Endothelial cell (in vitro differentiated cells): ENCODE measurements at places on chromosomes 6 and 20.

DNA sequence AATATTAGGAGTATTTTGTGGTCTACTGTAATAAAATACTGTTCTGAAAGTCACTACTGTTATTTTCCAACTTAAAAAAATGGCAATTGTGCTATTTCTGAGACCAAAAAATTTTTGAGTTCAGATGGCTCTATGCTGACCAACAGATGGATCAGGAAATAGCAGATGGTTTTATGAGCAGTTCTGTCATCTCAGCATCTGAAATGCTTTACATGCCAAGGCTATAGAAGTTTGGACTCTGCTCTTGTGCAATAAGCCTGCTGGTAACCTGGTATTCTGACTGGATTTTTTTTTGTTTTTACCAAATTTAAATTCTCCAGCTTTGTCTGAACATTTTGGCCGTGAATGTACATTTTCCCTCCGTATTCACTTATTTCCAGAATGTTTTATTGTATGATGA lies 1127.5 kb downstream of the GRIK2 start:
- no peak for DNase-seq

DNA sequence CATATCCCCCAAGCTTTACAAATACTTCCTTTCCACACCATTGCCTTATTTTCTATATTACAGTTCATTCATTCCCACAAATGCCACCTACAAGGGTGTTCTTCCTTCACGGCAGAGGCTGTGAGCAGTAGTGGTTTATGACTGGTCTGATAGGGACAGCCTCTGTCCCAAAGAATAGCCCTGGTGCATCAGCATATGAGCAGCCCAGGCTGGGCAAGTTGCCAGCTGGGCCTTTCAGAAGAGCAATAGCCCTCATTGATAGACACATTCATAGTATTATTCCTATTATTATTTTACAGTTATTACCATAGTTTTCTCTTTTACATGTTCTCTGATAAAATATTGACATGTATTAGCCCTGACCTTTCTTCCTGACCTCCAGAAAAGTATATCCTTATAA lies 149.9 kb downstream of the MMS22L start:
- DNase-seq = no peak

DNA sequence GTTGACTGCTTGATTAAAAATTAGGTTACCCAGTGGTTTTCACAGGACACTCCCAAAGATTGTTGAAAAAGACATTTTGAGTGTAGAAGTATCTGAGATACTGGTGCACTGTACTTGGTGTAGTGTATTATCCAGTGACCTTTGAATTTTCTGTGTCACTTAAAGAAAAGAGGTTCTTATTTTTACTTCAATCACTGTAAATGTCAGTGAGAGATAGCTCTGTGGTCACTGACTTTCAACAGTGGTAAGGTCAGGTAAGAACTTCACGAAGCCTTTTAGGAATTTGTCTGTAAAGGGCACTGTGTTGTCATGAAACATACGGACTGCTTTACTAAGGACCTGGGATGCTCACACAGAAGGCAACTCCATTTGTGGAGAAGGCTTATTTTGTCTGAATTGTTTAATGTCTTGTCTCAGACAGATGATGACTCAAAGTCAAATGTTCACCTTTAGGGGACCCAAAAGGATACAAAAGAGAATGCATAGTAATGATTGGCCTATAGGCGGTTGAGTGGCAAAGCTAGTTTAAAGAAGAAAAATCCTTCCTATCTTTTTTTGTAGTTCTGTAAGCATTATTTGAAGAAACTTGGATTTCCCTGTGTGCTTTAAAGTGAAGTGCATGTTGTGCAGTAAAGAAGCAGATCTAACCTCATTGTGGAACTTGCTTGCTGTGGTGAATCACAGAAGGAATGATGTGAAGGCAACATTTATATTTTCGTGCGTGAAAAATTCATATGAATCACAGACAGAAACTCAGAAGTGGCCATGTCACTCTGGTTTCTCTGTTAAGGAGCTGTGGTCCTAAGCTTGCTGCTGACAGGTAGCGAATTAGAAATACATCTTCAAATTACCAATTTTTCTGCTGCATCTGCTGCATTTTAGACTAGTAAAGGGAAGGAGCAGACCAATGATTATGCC lies 47.3 kb downstream of the ZFAND3 start:
- DNase-seq = no peak

GRCh38 chr6:92274588-92274987 lies 1144.8 kb downstream of the EPHA7 start:
- DNase-seq = no peak

- DNase-seq = no peak
Measured at GRCh38 chr6:69232008-69232407, 564.8 kb downstream of the LMBRD1 start.

DNA sequence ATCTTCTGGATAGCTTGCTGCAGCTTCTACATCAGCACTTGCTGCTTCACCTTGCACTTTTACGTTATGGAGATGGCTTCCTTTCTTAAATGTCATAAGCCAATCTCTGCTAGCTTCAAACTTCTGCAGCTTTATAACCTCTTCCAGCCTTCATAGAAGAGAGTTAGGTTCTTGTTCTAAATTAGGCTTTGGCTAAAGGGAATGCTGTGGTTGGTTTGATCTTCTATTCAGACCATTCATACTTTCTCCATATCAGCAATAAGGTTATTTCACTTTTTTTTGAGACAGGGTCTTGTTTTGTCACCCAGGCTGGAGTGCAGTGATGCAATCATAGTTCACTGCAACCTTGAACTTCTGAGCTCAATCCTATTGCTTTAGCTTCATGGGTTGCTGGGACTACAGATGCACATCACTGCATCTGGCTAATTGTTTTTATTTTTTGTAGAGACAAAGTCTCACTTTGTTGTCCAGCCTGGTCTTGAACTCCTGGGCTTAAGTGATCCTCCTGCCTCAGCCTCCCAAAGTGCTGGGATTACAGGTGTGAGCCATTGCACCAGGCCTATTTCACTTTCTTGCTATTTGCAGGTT lies 12.2 kb upstream of the CST3 start:
- DNase-seq = no peak

GRCh38 chr20:53804920-53805894 lies 211.6 kb upstream of the ZNF217 start:
- no peak for DNase-seq

DNA sequence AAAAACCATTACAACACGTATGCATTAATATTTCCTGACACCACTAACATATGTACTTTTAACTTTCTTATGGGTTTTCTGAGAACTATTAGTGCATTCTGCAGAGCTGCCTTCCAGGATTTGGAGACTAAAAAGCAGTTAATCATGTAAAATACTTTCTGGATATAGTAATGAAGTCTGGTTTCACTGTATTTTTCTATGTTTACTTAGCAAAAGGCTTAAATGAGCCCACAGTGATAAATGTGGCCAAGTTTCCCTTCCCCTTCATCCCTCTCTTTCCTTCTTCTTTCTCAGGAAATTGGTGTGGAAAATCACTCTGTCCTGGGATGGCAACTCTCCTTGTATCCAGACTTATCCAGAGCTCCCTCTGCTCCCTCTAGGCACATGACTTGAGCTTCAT lies 29.7 kb upstream of the ENPP1 start:
- DNase-seq = no peak

GRCh38 chr20:63232235-63233060 lies 3.3 kb upstream of the BIRC7 start:
- DNase-seq = no peak

DNA sequence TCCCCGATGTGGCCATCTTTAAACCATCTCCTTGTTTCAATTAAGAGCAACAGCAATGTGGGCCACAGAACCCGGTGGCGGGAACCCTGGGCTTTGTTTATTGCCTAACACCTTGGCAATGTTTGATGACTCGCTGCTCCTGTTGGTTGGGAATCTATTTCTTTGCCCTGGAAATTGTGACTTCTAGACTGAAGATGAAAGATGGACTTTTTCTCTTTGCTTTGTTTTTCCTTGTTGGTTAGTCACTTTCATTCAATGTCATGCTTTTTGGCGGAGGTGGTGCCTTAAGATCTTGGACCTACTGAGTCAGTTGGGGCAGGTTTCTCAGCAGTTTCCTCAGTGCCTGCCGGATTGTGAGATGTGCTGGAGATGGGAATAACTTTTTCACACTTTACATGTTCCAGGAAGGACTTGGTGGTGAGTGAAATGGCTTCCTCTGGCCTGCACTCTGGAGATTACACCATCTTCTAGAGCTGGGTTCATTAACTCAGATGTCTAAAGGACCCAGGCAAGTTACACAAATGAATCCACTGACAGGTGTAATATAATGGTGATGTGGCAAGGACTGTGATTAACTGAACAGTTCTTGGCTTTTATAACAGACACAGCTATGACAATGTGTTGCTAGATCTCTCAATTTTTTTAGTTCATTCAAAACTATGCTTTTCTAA lies 56.3 kb downstream of the TSHZ2 start:
- DNase-seq = no peak

DNA sequence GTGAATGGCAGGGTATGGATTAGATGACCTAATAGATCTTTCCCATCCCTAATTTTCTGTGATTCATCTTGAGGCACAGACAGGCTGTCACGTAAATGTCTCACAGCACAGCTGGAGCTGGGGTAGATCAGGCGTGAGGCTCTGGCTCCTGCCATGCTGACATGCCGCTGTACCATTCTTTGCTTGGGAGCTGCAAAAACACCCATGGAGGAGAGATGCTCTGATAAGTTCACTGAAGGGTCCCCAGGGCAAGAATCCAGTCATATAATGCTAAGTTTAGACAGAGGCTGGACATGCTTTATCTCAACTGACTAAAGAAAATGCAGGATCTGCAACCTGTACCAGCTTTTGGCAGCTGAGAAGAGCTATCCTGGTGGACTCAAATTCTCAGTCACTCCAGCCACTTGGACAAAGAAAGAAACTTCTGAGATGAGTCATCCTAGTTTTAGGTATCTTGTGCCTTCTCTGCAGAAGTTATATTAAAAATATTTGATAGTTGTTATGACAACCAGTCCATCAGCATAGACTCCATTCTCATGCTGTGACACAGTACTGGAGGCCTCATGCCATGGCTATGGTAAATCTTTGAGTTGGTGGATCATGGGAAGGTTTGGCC lies 185.1 kb upstream of the RAB32 start:
- DNase-seq = no peak
